Right atrium auricular region (tissue), 2 donors: ENCODE measurements at places on chromosomes 3 and 15.

DNA sequence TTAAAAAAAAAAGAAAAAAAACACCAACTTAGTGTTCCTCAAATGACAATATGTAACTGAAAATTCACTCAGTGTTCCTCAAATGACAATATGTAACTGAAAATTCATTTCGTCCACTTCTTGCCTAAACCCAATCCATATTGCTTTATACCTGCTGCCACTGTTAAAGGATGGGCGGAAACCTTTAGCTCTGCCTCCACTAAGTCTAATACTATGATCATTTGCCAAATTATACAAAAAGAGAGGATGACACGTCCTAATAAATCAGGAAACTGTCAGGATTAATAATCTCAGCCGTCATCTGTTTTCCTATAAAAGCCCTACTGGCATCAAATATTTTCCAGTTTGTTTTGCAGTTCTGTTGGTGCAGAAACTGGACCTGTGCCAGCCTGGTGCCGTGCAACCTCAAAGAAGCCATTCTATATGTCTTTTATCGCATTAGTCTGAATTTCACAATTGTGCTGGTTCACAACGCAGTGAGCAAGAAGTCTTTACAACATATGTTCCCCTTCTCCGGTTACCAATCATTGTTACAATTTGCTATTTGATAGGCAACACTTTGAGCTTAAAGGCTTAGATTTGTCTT is 160.4 kb upstream of the KCNH8 start:
- DNase-seq, result no peak

- DNase-seq, result no peak
These were observed 249.3 kb downstream of the BBX start for GRCh38 chr3:107772016-107772415.

DNA sequence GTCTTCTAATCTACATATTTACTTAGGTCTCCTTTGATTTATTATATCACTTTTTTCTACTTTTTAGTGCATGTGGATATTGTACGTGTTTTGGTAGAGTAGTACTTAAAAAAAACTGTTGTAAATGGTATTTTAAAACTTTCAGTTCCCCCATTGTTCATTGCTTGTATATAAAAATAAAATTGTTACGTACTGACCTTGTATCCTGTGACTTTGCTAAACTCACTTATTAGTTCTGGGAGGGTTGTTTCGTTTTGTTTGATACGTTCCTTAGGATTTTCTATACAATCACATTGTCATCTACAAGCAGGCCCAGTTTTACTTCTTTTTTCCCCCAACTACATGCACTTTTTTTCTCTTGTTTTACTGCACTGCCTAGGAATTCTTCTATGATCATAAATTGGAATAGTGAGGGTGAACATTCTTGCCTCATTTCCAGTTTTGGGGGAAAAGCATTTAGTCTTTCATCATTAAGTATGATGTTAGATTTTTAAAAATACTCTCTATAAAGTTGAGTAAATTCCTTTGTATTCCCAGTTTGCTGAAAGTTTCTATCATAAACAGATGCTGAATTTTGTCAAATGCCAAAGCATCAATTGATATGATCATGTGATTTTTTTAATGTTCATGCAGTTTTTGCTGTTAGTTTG is 33.5 kb upstream of the ACKR4 start:
- DNase-seq, result no peak

DNA sequence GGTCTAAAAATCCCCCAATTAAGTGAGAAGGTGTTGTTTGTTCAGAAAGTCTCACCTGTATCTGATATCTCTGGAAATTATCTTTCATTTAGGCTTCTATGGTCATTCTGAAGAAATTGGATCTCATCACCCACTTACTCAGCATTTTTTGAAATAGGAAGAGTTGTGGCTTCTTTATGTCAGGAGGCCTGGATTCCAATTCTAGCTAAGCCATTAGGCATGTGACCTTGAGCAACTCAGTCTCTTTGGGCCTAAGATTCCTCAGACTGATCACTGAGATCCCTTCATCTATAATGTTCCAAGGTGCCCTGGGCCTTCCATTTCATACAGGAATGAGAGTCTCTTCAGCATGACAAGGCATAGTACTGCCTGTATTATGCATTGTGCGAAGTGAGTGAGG is 70.3 kb downstream of the ARHGEF26 start:
- DNase-seq, result no peak

DNA sequence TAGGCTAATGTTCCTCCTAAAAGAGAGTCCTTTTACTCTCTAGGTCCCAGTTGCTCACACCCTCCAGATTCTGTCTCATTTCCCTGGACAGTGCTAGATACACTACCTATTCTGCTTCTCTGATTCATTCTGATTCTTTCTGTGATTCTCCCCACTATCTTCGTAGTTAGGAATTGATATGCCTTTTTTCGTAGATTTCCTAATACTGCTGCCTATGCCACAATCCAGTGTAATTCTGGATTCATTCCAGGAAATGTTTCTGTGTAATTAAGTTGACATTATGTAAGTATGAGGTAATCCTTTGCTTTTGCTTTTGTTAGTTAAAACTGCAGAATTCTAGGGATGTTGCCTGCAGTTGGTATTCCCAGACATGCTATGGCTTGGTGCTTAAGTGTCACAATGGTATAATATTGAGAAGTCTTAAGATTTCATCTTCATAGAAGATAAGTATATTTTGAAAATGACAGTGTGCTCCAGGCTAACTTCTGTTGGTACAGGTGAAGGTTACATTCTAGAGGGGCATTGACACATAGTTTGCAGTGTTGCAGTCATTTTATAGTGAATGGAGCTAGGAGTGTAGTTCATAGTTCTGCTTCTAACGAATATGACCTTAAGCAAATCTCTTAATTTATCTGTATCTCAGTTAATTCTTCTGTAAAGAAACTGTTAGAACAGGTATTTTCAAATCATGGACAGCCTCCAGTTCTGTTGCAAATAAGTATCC is 54.3 kb downstream of the RIOX2 start:
- DNase-seq, result no peak
